ENCODE measurements at places on chromosomes 16 and 17.

- DNase-seq: no peak
Observed at GRCh38 chr17:35361027-35361426, 12.4 kb downstream of the SLFN11 start.

- peak; percentile 17 for DNase-seq
Observed at GRCh38 chr17:17568772-17569195, 22.7 kb downstream of the PEMT start.

GRCh38 chr17:80656590-80656989 lies 112.0 kb downstream of the RPTOR start:
- DNase-seq: no peak

DNA sequence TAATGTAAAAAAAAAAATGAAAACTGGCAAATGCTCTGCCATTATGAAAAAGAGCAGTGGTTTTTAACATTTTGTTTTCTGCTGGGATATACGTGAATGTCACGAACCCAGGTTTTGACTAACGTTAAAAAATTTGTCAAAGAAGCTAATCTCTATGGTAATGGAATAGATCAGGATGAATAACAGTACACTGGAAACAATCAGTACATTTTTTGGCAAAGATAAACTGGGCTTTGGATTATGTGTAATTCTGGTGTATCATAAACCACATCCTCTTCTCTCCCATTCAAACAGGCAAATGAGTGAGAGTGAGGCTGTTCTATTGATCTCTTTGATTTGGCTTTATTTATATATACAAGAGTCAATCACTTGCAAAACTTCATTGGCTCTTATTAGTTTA lies 207.0 kb upstream of the IRX3 start:
- DNase-seq: no peak

DNA sequence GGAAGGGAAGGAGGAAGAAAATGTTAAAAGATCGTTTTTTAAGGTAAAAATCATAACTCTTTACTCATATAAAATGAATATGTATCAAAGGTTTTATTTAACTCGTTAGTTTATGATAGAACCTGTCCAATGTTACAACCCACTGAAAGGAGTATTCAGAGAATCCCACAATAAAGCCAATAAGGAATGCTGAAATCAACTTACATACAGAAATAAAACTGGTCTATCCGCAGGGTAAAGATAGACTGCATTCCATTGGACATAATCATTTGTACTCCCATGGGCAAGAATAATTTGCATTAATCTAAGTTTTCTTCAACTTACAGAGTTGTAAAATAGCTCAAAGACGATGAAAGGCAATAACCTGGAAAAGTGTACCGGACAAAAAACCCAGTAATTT lies 17.9 kb upstream of the BEAN1 start:
- no peak for DNase-seq

- DNase-seq: no peak
Observed at GRCh38 chr16:2462031-2462866, 2.3 kb downstream of the TEDC2 start.

GRCh38 chr16:54505549-54506213 lies 219.1 kb upstream of the IRX3 start:
- no peak for DNase-seq

DNA sequence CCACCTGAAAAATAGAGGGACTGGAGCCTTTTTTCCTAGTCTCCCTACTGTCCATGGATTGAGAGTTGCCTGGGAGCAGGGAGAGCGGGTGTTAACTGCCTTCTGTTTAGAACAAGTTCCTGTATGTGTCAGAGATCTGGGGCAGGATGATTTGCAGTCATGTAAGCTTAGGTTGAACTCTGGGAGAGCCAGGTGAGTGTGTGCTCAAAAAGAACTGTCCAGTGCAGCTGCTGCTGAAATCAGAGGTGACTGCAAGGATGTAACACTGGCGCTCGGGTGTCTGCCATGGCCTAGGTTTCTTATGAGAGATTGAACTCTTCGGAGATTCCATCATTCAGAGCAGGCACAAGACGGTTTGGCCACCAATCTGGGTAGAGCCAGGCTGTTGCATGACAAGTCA lies 432.5 kb downstream of the CDH13 start:
- no peak for DNase-seq

Measured in stimulated activated CD8-positive, alpha-beta memory T cell treated with anti-CD3 and anti-CD28 coated beads, Interleukin-15, amount 100 ng/mL, for 1 hour (primary cell).